ENCODE measurements at places on chromosomes 6 and 20.

DNA sequence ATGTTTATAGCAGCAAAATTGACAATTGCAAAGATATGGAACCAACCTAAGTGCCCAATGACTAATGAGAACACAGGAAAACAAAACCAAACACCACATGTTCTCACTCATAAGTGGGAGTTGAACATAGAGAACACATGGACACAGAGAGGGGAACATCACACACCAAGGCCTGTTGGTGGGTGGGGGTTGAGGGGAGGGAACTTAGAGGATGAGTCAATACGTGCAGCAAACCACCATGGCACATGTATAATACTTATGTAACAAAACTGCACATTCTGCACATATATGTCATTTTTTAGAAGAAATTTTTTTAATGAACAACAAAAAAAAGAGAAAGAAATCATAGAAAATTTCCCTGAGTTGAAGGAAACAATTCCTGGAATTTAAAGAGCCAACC is 3.9 kb downstream of the EPM2A start:
- DNase-seq, result no peak

DNA sequence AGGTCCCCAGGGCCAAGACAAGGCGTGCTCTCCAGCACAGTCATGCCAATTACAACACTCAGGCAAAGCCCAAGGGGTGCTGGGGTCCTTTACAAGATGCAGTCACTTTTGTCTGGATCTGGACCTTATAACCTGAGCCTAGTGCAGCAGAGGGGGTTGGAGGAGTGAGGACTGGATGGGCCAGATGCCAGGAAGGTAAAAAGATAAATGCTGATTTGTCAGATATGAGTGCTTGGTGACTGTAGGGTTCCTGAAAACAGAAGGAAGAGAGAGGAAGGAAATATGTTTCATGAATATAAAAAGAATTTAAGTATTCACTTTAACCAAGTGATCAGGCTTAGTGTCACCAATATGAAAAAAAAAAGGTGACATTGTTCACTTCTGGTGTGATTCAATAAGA is 43.4 kb upstream of the TFAP2A start:
- no peak for DNase-seq

DNA sequence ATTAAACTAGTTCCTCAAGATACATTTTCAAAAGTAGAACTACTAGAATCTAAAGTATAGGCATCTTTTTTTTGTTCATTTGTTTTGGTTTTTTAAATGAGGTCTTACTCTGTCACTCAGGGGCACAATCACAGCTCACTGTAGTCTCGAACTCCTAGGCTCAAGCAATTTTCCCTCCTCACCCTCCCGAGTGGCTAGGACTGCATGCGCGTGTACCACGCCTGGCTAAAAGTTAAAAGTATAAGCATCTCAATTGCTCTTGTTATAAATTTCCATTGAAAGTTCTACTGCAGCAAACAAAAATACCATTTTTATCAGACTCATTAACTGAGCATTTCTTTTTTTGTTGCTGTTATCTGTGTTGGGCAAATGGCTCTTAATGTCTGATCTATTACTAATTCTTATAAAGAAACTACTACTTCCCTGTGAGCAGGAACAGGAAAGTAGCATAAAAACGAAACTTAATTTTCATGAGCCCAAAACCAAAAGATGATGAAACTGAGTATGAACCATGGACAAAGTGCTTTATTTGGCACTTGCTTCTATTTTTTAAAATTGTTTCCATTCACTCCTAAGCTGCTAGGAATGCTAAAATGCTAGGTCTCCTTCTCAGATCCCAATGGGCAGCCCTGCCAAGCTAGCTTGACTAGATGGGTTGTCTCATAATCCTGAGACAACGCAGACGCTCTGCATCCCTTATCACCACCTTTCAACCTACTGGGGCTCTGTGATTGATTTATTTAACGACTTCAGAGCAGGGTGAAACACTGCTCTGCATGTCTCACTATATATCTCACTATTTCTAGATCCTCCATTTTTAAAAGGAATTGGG is 36.9 kb downstream of the TRPC4AP start:
- no peak for DNase-seq

DNA sequence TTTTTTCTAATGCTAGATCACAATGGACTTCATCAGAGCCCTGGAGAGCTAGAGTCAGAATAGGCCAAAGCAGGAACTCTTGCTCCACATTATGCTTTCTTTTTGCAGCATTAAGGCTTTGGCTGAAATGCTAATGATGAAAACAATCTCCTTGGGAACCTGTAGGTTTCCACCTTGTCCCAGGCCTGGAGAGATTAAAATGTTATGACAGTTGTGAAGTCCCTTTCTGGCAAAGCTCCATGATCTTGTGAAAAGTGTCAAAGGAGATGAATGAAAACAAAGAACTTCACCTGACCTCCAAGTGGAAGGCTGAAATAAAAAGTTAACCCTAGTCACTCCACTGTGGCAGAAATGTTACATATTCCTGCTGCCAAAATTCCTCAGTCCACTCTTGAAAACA is 64.0 kb upstream of the LRRC1 start:
- no peak for DNase-seq

DNA sequence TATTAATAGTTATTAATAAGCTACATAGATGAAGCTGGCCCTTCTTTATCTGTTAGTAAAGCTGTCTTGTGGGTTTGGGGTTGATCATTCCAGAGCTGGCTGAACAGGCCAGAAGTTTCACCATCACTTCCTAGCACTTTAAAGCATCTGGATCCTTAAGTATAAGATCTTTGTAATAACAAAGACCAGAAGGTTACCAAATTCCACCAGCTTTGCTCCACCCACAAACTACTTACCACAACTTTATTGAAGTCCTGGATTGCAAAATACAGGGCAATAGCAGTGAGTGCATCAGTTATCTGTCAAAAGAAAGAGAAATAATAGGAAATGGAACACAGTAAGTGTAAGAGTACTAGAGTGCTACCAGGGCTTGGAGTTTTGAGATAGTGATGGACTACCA is 33.0 kb downstream of the PIGU start:
- no peak for DNase-seq

- no peak for DNase-seq
Observed at GRCh38 chr6:1606780-1607515, 2.8 kb upstream of the FOXC1 start.

GRCh38 chr6:57303931-57304681 is 13.3 kb upstream of the PRIM2 start:
- no peak for DNase-seq

- no peak for DNase-seq
Observed at GRCh38 chr20:63706852-63707557, 771 bp downstream of the ARFRP1 start.

DNA sequence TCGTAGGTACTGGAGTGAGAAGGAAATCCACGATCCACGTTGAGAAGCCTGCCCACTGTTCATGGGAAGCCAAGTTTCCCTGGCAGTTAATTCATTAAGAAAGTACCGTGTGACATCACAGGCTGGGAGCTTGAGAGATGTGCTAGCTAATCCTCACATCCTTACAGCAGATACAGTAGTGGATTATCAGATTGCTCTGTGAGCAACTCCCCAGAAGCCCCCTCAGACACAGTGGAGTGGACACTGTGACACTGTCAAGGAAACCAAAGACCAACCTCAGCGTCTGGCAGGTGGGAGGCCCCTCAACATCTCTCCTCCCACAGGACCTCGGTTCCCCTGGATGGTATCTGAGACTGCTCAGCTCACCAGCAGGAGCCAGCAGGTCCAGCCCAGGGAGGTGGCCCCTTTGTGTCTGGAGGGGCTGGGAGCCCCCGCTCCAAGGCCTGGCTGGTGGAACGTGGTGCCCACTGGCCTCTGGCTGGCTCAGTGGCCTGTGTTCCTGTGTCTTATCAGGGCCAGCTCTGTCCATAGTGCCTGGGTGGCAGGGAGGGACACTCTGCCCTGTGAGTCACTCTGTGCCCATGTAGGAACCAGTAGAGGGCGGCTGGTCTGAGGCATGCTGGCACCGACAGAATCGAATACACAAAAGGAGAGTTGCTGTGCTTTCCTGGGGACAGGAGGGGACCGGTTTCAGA is 7.2 kb downstream of the PYGB start:
- no peak for DNase-seq

DNA sequence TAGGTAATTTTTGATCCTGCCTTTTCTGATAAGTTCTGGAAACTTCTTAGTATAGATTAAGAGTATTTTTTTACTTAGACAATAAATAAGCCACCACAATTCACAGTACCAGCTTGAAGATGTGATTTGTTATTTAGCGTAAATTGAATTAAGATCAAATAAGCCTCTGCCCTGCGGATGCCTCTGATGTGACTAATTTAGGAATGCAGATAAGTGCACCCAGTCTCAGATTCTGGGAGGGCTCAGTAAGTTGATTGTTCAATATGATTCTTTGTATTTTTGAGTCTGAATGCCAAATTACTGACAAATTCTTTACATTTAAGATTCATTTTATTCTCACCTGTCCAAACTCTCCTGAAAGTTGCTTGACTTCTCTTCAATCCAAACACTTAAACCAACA is 147.5 kb downstream of the THBS2 start:
- DNase-seq, result no peak

GRCh38 chr6:8075185-8075584 is 11.0 kb upstream of the BLOC1S5 start:
- no peak for DNase-seq

GRCh38 chr6:37619641-37620040 is 78.0 kb downstream of the MDGA1 start:
- DNase-seq, result no peak

DNA sequence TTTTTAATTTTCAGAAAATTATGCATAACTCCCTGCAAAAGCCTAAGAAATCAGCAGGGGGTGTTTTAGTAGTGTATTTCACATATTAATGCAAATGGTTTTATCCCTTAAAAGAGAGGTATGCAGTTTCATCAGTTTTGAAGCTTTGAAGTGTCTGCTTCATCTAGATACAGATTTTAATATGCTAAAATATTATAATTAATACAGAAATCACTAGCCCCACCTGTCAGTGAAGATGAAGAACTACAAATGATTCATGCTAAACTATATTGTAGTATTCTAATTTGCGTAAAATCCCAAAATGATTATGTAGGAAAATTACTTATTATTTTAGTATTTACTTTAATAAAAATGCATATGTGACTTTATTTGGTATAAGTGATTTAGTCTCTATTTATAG is 2.9 kb upstream of the TFB1M start:
- DNase-seq, result no peak

- no peak for DNase-seq
Observed at GRCh38 chr20:63533871-63534393, 3.2 kb downstream of the PTK6 start.

DNA sequence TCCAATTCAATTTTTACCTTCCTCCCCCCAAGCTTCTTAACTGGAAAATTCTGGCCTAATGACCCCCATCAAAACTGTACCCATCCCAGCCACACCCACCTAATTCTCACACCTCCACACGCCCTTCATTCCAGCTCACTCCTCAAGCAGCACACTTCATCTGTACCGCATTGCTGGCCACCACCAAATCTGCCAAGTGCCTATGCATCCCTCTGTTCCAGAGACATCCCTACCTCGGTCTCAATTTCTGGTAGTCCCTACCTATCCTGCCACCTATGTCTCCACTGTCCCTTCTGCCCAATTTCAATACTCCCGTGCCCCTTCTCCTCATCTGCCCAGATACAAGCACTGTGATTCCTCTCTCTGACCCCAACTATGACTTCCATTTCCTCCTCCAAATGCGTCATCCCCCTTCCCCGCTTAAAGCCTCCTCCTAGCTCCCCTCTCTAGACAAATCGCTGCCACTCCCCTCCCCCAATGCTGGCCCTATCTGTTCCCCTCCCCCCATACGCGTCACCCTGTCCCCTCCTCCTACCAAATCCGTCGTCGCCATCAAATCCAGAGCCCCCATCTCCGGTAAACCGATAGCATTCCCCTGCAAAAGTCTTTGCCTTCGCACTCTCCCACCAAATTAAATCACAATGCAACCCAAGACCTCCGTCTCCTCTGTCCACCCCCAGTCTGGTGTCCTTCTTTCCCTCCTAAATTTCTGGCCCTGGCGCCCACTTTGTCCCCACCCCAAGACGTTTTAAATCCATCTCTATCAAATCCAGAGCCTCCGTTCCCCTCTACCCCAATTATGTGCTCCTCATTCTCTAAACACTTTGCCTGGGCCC is 1.2 kb downstream of the MTCH1 start:
- no peak for DNase-seq

DNA sequence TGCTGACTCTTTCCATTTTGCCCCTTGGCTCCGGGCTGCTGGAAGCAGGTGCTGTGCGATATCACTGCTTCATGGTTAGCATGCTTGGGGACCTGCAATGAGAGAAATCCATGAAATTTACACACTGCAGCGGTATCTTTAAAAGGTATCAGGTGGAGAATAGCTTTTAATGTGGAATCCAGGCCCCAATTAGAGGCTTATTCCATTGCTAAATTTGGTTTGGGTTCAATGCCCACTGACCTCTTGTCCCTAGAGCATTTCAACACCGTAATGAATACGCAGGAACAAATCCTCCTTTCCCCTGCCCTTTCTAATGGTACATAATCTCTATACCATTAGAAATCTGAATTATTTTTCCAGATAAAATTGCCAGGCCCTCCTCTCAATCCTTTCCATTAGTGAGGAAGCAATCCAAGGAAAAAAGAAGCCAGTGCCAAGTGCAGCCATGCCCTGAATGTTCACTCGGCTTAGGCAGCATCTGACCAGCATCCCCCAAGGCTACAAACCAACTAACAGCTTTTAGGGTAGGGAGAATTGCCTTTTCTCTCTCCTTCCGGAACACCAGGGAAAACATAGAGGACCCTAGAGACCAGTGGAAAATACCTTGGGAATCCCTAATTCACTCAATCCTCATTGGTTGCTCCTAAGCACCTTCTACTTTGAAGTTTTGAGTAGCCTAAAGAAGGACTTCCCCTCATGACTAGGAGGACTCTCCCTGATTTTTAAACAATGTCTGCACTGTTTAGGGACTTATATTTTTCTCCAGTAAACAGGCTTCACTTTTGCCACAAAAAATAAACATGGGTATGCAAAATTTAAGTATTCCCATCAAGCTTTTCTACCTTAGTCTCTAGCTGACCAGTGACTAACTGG is 143.1 kb downstream of the QRSL1 start:
- no peak for DNase-seq

DNA sequence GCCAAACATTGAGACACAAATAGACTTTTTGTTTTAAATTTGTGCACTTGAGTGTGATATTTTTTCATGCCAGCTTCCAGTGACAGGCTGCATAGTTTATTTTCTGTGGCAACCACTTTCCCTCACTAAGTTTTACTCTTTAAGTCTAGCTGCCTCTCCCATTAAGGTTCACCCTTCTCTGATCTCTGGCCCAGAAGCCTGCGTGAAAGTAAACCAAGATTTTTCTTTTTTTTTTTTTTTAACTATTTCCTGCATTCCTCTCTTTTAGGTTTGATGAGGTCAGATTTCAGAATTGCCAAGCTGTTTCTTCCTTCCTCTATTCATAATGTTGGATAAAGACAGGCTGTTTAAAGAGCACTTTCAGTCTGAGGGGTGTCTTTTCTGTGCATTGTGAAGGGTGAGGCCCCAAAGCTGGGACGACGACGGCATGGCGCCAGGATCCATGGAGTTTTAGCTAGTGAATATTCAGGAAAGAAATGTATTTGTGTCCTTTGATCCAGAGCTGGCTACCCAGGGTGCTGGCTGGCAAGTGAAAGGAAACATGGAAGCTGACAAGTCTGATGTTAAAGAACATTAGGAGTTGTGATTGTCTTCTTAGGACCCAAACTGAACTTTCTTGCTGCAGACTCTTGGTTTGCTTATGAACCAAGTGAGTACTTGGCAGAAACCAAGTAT is 50.7 kb downstream of the DOK5 start:
- no peak for DNase-seq
